ENCODE measurements at places on chromosomes 2 and 18.

DNA sequence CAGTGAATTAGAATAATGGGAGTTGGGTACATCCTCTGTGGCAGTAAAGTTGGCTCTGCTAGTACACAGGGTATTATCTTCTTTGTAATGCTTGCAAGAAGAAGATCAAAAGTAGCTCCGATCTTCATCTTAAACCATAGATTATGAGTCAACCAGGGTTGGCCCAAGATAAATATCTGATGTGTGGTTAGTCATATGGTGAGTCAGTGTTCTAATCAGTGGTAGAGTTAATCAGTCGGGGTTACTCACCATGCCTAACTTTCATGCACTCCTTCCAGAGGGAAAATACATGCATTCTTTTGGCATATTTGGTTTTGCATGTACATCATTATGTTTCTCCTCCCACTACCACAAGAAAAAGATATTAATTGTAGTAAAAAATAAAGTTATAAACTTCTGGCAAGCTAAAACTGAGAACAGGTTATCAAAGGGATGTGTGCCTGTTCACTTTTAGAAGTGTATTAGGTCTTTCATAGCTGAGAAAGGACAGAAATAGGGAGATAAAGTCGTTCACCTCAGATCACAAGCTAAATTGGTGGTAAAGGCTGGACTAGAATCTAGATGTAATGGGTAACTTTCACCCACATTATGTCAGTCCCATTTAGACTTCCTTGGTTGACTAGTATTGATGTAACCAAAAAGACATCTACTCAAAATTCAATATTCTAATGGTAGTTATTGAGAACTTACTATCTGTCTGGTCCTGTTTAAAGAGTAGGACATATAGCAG is 684.4 kb downstream of the IRS1 start:
- DNase-seq, result no peak

DNA sequence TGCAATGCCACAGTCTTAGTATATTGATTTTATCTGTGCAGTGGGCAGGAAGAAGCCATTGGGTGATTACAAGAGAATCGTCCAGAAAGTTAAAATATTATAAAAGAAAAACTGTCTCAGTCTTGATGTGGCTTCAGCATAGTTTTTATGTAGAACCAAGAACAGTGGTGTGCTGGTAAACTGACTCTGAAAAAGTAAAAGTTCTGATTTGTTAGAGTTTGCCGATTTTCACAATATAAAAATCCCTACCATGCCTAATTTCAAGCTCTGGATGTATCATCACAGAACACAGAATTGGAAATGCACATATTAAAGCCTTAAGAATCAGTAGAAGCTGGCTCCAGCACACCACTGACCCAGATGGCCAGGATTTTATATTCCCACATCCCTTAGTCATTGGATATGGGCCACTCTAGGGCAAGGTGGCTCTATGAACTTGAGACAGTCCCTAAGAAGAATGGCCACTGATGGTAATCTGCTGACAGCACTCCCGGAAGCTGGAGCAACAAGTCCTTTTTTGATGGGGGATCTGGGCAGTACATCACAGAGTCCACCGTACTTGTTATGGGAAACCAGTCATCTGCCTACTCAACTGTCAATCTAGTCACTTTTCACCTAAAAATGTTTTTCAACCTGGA is 9.3 kb upstream of the PLEKHM3 start:
- DNase-seq, result no peak

DNA sequence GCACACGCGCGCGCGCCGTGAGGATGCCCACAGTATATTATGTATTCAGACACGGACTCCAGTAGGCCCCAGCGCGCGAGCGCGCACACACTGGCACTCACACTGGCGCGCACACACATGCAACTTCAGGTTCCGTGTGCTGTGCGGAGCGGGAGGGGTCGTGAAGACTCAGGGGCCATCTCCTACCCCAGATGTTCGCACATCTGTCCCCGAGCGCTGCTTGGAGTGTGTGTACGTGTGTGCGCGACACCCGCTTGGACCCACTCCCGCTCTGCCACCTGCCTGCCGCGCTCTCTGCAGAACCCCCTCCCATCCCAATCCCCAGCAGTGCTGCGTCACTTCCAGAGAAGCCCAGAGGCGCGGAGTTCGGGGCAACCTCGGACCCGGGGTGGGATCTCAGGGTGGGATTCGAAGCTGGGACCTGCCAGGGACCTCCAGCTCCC is 2.6 kb downstream of the NRP2 start:
- no peak for DNase-seq

DNA sequence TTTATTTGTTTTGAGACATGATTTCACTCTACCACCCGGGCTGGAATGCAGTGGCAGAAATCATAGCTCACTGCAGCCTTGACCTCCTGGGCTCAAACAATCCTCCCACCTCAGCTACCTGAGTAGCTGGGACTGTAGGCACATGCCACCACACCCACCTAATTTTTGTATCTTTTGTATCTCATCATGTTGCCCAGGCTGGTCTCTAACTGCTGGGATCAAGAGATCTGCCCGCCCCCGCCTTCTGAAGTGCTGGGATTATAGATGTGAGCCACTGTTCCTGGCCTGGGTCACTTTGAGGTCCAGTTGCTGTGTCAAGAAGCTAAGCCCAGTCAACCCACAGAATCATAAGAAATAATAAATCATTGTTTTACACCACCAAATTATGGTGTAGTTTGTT is 38.4 kb downstream of the TSN start:
- no peak for DNase-seq

DNA sequence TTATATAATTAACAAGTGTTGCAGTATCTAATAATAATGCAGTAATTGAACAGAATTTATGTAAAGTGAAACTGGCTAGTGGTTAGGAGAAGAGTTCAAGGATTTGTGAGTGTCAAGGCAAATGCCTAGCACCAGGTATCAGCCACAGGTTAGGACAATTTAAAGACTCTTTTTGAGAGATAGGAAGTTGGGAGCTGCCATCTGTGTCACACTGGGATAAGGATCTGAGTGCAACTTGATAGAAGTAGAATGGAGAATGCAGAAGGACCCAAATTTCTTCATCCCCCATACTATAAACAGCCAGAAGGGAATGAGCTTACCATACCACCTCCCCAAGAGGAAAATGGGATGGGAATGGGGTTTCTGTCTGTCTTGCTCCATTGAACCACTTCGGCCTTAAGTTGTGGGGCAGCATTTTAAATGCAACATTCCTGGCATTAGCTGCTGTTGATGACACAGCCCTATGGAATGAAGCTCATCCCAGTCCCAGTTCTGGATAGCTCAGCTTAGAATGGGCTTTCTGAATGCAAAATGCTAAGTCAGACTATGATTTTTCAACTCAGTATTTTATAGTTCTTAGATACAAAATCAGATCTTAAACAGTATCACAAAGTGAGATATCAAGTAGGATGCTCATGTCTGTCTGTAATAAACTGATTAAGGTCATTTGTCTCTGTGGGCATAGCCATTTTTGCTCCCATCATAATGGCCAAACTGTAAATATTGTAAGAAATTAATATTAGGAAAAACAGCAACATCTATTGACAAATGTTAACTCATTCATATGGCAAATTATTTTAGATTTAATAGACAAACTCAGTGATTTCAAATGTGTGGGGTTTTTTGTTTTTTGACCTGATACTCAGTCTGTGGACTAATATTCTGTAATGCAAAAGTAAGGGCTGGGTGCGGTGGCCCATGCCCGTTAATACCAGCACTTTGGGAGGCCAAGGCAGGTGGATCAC is 44.0 kb downstream of the GPR155 start:
- DNase-seq, result no peak
